Activated CD4-positive, alpha-beta T cell treated with anti-CD3 and anti-CD28 coated beads, Interleukin-2, amount 10 ng/mL, durations not matched to agents 24 days and 14 days (primary cell): ENCODE measurements at places on chromosomes 2 and 18. TPM values are rescaled to one million over a fixed set of nuclear protein-coding genes. Genes with fewer than 3 reads are reported as not detected.

DNA sequence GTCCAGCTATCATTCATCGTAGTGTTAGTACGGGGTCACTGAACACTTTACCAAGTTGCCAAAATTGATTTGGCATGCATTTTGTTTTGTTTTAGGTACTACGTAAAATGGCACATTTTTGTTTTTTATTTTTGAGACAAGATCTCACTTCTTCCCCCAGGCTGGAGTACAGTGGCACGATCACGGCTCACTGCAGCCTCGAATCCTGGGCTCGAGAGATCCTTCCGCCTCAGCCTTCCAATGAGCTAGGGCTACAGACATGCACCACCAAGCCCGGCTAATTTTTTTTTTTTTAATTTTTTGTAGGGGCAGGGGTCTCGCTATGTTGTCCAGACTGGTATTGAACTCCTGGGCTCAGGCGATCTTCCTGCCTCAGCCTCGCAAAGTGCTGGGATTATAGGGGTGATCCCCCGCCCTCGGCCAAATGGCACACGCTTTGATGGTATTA lies 786 bp downstream of the TAF1B start:
- H3K36me3 ChIP-seq, result peaks cover 22% of the 10 kb centered on the region
- DNase-seq, result peak; percentile 66
- peak overlapping the region; percentile 92 for H3K27ac ChIP-seq
- H3K27me3 ChIP-seq, result no peaks in the 10 kb centered on the region
- peak overlapping the region; percentile 92 for H3K4me3 ChIP-seq
- H3K4me1 ChIP-seq, result peaks cover 34% of the 10 kb centered on the region

GRCh38 chr2:235951493-235951892 lies 216.7 kb downstream of the GBX2 start:
- peaks cover 31% of the 10 kb centered on the region for H3K27me3 ChIP-seq
- no peak overlapping the region for H3K4me3 ChIP-seq
- DNase-seq, result no peak
- peaks cover 8% of the 10 kb centered on the region for H3K4me1 ChIP-seq

DNA sequence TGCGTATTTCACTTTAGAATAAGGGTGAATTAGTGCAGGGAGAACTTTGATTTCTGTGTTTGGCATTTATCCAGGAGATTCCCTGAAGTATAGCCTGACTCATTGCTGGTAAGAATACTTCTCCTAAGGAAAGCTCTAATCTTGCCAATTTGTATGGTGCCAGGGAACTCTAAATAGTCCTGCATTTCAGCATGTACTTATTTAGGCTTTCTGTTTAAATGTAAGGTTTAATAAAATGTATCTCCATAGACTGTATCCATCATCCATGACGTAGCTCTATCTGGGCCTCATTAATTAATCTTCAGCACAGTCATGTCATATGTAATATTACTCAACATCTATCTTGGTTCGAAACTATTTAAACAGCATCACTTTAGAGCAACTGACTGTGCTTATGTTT lies 127.7 kb downstream of the DOK6 start:
- no peaks in the 10 kb centered on the region for H3K36me3 ChIP-seq
- H3K4me1 ChIP-seq, result no peaks in the 10 kb centered on the region
- H3K27me3 ChIP-seq, result no peaks in the 10 kb centered on the region
- no peak overlapping the region for H3K4me3 ChIP-seq
- no peak for DNase-seq

- H3K27me3 ChIP-seq, result peaks cover 9% of the 10 kb centered on the region
- peaks cover 3% of the 10 kb centered on the region for H3K4me1 ChIP-seq
- no peak overlapping the region for H3K27ac ChIP-seq
- no peak overlapping the region for H3K4me3 ChIP-seq
- peaks cover 9% of the 10 kb centered on the region for H3K36me3 ChIP-seq
Observed at GRCh38 chr18:13159579-13159978, 59.0 kb upstream of the LDLRAD4 start.

The SCG2 gene
- not detected in 2 replicates for total RNA-seq
